ENCODE measurements at places on chromosomes 6 and 20.
A peak's percentile ranks its signal among the peaks of the same experiment; 100 is the strongest.

- DNase-seq, result no peak
These were observed 100.1 kb downstream of the MYB start for GRCh38 chr6:135281227-135281626.

DNA sequence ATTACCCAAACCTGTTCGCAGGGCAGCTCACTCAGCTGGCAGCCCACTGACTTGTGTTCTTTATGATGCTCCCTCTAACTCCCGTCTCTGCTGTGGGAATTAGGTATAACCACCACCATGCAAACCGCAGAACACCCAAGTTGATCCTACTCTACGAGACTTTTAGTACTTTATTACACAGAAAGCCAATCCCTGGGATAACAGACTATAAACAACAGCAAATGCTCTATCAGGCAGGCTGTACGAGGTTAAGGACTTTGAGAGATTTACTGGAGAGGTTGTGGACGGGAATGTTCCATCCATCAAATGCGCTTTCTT, 241.1 kb downstream of the FOXC1 start:
- DNase-seq, result no peak

DNA sequence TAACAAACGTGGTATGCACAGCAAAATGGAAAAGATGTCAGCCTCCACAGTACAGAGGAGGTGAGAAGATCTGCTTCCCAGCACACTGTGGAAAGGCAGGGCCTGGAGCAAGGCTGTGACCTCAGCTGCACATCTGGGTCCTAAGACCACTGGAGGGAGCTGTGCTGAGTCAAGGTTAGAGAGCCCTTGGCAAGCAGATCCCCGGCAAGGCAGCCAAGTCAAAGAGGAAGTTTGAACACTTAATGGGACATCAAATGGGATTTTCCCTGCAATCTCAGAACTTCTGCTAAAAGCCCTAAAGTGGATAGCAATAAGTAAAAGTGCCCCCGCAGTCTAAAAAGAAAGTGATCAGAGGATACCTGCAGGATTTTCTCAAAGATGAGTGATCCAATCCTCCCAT, 39.5 kb downstream of the UNC5CL start:
- DNase-seq, result peak; percentile 23

GRCh38 chr6:9481292-9482029, 933.4 kb downstream of the TFAP2A start:
- no peak for DNase-seq

DNA sequence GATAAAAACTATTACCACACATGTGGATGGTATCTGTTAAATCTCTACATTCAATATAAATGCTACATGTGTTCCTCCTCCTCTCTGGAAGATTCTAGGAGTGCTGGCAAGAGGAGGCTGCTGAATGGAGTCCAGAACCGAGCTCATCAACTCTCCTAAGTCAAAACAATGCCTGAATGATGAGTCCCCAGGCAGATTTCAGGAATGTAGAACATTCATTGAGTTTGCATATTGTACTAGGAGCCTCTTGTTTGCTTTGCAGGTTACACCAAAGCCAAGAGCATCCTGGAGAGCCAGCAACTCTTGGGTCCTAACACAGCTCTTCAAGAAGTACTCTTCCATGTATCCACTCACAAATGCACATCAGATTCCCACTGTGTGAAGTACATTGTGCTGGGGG, 117.6 kb upstream of the UST start:
- DNase-seq, result no peak

- DNase-seq, result no peak
These were observed 38.5 kb downstream of the PTGIS start for GRCh38 chr20:49529470-49529869.

GRCh38 chr6:130794738-130795137, 32.5 kb upstream of the SMLR1 start:
- DNase-seq, result no peak

DNA sequence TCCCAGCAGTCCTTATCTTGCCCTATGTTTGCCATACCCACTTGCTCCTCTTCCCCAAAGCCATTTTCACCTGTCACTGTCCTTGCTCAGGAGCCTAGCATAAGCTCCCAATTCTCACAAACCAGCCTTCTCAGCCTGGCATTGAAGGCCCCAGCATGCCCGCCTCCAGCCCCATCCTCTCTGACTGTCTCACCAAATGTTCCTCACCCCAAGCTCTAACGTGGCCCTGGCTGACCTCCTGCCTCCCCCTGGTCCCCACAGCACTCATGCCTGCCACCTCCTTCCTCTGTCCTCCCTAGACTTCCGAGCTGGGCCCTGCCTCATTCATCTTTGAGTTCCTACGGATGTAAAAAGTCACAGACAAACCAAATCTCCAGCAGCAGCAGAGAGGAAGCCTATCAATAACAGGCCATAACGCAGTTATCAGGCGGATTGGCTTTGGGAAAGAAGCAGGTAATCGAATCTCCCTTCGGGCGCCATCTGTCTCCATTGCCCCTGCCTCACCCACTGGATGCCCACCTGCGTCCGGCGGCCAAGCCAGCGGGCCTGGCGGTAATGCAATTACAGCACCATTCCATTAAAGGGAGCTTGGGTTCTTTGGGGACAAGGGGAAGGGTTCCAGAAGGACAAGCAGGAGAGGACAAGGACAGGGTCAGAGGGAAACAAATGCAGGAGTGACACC, 104.4 kb downstream of the MRPL14 start:
- DNase-seq, result no peak

GRCh38 chr6:134106702-134107101, 54.3 kb upstream of the SLC2A12 start:
- DNase-seq, result no peak

DNA sequence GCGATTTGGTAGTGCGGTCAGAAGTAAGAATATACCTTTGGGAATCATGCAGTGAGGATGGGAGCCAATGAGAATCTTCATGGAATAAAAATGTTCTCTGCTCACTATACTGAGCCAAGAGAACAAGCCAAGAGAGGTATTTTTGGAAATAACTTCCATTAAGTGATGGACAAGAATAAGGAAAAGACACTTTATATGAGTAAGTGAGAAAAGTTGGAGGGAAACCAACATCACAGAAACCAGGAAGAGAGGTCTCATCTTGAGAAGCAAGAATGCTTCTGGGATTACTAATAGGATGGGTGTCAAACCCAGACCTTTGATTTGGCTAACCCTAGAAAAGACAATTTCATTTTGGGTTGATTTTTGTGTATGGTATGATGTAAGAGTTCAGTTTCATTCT, 181.2 kb upstream of the JAG1 start:
- no peak for DNase-seq

DNA sequence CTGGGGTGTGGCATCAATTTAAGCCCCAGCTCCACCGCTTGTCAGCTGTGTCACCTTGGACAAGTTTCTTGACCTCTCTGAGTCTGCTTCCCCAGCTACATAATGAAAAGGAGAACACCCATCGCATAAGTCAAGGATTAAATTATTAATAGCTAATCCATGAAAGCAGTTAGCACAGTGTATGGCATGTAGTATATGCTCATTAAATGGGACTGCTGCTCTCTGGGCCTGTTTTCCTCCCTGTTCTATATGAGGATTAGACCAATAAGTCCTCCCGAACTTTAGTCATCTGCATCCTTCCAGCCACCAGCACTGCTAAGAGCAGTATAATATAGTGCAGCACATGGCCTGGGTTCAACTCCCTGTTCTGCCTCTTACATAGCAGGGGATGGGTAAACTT, 19.7 kb downstream of the ETV7 start:
- DNase-seq, result no peak

GRCh38 chr6:96505363-96505762, 16.2 kb upstream of the UFL1 start:
- DNase-seq, result no peak

DNA sequence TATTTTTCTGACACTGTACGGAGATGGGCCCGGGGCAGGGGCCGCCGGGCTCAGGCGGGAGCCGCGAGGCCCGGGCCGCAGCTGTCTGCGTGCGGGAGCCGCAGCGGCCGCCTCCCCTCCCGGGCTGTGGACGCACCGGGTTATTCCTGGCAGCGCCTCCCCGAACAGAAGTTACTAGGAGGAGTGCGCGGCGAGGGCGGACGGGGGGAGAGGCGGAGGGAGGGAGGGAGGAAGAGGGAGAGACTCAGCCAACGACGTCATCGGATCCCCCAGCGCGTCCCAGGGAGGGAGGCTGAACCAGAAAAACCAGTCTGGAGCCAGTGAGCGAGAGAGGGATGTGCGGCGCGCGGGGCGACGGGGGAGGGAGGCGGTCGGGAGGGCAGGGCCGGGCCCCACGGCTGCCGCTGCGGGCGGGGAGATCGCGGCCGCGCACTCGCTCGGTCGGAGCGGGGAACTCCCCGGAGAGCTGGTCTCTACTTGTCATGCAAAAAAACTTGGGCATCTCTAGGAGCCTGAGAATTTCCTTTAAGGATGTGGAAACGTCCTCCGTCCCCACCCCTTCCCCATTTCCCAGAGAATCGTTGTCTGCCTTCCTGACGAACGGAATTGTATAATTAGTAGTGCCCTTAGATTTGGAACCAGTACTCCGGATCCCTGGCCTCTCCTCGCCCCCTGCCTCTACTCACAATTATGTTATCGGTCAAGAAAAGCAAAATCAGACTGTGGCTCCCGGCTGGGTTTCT, 1.4 kb upstream of the HIVEP2 start:
- DNase-seq, result peak; percentile 98

DNA sequence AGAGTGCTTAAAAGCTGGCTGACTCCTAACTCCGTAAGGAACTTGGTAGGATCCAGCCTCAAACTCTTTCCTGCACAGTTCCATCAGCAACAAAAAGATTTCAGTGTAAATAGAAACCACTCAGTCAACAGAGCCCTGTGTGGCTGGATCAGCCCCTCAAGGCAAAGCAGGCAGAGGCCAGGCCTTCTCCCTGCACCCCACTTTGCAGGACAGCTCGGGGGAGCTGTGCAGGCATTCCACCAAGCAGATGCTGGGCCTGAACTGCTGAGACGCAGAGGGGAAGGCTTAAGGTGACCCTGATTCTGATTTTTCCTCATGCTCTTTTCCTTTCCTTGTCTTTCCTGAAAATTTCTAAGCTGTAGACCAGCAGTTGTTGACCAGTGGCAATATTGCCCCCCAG, 91.5 kb downstream of the NFATC2 start:
- DNase-seq, result no peak

GRCh38 chr20:24665196-24665595, 195.8 kb downstream of the SYNDIG1 start:
- no peak for DNase-seq

GRCh38 chr20:57208198-57208597, 58.2 kb downstream of the BMP7 start:
- no peak for DNase-seq

GRCh38 chr6:137271245-137272183, 52.3 kb upstream of the IFNGR1 start:
- peak; percentile 55 for DNase-seq

GRCh38 chr6:122014961-122015360, 384.5 kb upstream of the HSF2 start:
- DNase-seq, result no peak

DNA sequence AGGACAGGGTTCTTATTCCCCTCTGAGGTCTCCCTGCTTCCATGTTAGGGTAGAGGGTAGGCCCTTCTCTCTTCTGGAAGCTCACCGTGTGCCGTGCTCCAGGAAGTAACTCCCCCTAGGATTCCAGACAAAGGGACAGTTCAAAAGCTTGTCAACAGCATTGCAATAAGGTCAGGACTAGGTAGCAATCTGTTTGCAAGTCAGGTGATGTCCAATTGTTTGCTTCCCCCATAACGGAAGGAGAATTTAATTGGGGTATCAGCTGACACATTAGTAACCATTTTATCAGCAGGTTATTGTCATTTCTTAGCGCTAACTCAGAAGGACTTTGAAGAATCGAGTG, 41.9 kb downstream of the SYNJ2 start:
- DNase-seq, result no peak

- no peak for DNase-seq
These were observed 361.4 kb upstream of the KCNQ5 start for GRCh38 chr6:72260489-72260888.

DNA sequence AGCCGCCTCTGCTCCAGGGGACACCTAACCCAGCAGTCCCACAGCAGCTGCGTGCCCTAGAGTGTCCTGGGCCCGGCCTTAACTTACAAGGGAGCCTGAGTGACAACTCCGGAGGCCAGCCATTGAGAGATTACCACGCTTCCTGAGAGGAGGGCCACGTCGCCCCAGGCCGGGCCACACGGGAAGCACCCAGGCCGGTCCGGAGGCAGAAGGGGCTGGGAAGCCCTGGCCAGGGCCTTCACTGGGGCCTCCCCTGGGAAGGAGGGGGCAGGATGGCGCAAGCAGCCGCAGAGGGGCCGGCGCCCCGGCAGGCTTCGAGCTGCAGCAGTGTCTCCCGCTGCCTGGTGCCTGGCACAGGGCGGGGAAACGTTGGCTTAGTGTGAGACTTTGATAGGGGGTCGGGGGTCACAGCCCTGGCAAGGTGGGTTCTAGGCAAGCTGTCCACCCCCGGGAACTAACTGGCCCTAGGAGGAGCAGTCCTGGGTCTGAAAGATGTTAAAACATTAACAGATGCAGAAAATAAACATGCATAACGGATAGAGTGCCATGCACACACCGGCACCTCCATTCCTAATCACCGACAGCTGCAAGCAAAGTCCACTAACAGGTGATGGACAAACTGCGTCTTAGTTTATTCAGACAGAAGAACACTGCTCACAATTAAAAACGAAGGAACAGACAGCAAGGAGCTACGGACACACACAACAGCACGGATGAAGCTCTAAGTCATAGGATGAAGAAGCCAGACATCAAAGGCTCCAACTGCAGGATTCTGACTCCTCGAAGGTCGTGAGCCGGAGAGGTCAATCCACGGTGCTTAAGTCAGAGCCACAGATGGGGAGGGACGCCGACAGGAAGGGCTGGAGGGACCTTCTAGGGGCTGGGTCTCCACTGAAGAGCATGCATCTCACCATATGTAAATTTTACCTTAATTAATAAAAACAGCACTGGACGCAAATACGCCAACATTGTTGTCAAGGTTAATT, 17.4 kb downstream of the CHRNA4 start:
- no peak for DNase-seq

DNA sequence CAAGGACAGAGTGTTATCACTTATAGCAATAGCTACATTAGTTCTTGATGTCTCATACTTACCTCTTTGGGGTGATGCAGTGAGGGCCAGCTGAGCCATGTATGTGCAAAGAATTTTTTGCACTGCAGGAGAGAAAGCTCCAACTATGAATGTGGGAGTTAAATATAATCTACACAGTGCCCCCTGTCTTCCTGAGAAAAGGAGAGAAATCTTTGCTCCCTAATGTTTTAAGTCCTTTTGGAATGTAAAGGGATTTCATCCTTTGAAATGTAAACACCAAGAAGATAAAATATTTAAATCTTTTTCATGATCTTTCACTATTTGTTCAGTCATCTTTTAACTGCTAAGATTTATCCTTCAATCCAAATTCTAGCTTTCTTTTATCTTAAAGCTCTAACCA, 822.1 kb downstream of the TENT5A start:
- no peak for DNase-seq

- DNase-seq, result no peak
These were observed 176.5 kb downstream of the CENPW start for GRCh38 chr6:126516411-126516810.

GRCh38 chr6:6596529-6597328, 8.2 kb downstream of the LY86 start:
- DNase-seq, result no peak

All from CD4-positive, alpha-beta T cell treated with Interleukin-21 for 1 hour (primary cell).